ENCODE measurements at places on chromosomes 7 and 10.

DNA sequence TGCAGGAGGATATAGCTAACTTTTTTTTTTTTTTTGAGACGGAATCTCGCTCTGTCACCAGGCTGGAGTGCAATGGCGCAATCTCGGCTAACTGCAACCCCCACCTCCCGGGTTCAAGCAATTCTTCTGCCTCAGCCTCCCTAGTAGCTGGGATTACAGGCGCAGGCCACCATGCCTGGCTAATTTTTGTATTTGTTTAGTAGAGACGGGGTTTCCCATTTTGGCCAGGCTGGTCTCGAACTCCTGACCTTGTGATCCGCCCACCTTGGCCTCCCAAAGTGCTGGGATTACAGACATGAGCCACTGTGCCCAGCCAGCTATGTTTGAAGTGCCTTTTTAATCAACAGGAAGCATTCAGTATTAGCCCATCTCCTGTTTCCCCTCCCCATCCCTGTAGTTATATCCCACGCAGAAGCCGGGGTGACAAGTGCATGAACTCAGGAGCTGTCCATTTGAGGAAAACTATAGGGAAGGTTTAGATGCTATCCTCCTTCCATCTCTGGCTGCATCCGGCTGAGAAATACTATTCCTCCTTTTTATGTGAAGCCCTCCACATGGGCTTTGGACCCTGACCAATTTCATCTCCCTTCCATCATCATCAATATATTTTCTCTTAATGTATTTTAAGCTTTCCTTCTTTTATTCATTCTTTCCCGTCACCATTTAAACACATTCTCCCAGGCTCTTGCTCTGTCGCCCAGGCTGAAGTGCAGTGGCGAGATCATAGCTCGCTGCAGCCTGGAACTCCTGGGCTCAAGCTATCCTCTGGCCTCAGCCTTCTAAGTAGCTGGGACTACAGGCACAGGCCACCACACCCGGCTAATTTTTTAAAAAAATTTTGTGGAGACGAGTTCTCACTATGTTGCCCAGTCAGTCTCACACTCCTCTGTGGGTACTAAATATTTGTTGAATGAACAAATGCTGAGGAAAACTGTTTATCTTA, 1.3 kb upstream of the POT1 start:
- peak; percentile 8 for DNase-seq

- DNase-seq = no peak
These were observed 559 bp upstream of the STEAP2 start for GRCh38 chr7:90210981-90211380.

DNA sequence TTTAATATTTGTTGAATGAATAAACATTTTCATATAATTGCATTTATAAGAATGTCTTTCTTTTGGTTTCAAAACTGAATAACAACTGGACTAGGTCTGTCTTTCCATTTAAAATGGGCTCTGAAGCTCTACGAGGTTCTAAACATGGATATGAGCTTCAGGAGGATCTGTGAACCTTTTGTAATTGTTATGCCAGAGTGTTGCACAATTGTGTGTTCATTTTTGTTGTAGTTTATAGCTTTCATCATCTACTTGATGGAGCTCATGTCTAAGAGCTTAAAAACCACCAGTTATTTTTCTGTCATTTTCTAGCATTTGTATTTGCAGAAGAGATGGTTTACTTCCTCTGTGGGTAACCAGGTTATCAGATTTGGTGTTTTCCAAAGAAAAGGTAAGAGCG, 265.7 kb upstream of the NPY start:
- DNase-seq = no peak

- no peak for DNase-seq
These were observed 71.4 kb downstream of the TMEM270 start for GRCh38 chr7:73932364-73932763.

GRCh38 chr7:82312646-82313045, 130.9 kb downstream of the CACNA2D1 start:
- DNase-seq = no peak

DNA sequence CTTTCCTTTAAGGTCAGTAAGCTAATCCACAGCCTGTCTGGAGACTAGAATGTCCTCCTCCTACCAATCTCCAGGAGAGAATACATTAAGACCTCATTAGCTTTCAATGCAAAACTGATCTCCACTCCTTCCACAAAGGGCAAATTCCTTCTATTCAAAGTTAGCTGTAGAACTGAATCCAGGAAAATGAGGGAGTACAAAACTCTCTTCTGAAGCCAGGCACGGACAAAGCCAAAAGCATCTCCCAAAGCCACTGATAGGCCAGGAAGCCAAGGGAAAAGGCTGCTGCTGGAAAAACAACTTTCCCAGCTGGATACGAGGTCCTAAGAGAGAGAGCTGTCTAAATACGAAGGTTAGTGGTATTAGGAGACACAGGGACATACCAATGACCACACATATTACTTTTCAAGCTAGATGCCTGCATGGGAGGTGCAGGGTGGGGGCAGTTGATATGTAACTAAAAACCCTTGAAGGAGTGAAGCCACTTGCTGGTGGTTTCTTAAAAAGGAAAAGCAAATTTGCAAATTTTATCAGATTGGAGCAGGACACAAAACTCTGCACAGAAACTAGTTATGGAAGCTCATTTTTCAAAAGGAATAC, 43.6 kb downstream of the MKX start:
- DNase-seq = no peak
